ENCODE measurements at places on chromosomes 7 and 10.

DNA sequence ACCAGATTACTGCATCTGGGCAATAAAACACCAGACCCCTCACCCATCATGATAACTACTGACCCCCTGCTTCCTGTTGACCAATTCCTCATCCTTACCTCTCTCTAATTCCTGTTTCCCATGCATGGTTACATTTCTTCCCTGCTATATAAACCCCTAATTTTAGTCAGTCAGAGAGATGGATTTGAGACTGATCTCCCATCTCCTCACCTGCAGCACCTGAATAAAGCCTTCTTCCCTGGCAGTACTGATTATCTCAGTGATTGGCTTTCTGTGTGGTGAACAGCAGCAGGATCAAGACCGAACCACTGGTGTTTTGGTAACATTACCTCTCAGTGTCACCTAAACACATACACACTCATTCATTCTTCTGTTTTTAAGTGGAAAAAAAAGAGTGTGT lies 41.2 kb upstream of the SVIL start:
- no peak for DNase-seq

DNA sequence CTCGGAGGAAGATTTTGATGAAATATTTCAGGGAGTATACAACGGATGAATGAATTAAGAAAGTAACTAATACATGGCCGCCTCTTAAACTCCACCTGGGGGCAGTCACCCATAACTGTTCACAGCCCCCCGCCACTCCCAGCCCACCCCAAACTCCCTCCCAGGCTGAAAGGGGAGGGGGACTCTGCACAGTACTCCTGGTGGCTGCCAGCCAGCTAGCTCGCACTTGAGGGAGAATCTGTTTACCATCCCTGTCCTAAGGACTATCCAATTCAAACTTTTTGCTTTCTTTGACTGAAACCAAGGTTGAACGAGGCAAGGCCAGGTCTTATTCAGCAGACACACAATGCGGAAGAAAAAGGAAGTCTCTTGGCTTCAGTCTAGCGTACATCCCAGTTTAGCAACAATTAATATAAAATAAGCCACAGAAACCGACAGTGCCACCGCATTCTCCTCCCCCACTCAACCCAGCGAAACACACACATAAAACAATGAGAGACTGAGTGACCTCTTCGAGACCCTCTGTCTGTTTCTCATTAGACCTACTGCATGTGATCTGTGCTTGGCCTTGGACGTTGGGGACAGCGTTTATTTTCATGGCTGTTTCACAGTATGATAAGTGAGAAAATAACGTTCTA lies 219.5 kb downstream of the GLI3 start:
- DNase-seq = no peak

DNA sequence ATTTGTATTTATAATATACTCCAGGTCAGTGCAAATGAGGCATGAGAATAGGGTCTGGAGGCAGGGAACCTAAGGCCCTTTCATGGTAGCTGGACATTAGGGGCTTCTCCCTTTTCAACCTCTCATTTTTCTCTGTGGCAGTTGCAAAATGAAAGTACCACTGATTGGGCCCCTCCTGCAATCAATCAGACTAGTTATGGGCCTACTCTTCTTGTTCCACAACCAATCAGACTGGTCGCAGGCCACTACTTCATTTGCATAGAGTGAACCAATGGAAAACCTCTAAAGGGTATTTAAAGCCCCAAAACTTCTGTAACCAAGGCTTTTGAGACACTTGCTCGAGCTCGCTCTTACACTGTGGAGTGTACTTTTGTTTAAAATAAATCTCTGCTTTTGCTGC lies 10.0 kb upstream of the PRPS1L1 start:
- no peak for DNase-seq

GRCh38 chr7:107788216-107788615 lies 14.8 kb downstream of the SLC26A3 start:
- DNase-seq = no peak

DNA sequence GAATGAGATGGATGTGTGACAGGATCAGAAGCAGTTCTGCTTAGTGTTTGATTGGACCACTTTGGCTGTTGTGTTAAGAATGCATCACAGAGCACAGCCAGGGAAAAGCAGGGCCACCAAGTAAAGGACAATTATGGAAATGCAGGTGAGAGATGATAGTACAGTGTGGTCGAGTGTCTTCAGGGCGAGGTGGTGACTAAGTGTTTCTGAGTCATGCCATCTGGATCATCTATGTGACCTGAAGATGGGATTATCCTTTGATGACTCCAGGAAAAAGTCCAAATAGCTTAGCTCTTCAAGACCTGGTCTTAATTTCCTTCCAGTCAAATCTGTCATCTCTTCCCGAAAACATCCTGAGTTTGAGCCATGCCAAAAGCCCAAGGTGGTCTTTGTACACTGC lies 523.2 kb upstream of the IGFBP3 start:
- DNase-seq = no peak

DNA sequence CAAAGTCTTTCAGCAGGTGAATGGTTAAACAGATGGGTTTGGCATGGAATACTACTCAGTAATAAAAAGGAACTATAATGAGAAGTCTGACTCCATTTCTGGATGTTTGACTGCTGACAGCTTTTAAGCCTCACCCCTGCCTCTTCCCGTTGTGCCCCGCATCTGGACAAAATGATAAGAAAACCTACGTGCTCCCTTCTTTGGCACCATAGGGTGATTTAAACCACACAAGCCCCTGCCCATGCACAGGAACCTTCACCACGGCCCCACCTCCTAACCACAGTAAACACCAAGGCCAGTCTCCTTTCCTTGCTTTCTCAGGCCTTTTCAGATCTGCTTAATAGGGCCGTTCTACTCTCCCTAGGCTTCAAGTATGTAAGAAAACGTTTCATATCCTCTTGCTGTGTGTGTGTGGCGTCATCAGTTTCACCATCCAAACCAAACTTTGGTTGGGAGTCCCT lies 47.1 kb upstream of the UBN2 start:
- peak; percentile 6 for DNase-seq

- DNase-seq = peak; percentile 36
These were observed at the start of gene VWDE for GRCh38 chr7:12403287-12404181. Gene VWDE (minus strand): TSS chr7:12403865. CDS start chr7:12403716, 149 bp downstream.

- no peak for DNase-seq
These were observed 337.2 kb downstream of the C7orf25 start for GRCh38 chr7:42574685-42575084.

DNA sequence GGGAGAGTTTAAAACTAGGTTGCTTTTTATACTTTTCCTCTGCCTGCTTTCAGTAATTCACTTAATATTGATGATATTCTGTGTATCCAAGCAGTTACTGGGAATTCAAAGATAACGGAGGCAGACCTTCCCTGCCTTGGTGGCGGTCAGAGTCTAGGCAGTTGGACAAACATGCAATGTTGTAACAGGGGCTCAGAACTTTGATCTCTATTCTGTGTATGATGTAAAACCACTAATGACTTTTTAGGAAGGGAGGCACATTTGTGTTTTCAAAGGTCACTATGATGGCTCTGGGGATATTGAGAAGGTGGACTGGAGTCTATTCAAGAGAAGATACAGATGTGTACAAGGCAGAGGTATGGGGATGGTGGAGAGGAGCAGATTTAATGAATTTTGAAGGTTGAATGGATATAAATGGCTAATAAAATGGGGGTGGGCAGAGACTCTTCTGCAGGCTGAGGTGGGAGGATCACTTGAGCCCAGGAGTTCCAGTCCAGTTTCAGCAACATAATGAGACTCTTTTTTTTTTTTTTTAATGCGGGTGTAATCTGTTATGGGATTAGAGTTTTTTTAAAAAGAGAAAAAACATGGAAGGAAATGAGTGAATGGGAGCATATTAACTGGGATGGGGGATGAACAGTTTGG lies 5.7 kb upstream of the PON2 start:
- DNase-seq = no peak

DNA sequence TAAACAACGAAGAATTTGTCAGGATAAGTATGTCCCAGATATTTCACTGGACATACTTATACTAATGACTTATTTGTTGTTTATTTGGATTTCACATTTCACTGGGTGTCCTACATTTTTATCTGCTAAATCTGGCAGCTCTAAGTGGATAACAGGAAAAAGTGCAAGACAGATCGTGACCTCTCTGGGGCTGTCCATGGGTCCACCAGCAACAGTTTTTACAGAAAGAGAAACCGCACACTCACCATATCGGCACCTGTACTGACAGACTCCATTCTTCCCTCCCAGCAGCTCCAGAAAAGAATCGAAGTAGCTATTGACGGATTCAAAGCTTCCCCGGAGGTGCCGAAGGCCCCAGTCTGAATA lies 393 bp downstream of the PLA2G12B start:
- DNase-seq = no peak

- DNase-seq = peak; percentile 62
These were observed 1.4 kb upstream of the TRIM8 start for GRCh38 chr10:102642736-102643335.

DNA sequence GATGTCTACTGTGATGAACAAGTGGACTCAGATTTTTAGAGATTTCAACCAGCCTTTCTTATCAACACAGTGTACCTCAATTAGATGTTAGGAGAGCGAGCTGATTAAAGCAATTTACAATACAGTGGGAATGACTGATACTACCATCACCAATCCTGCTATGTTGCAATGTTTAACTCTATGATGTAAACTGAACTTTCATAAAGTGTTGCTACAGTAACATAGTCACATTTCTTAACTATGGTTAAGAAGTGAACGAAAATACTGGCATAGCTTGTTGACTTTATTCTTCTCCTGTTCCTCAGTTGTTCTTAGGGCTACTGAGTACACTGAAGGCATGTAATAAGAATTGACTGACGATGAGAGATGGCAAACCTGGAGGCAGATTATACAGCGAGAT lies 139.8 kb downstream of the MYOF start:
- DNase-seq = no peak

GRCh38 chr10:35449944-35450343 lies 113.6 kb downstream of the CCNY start:
- no peak for DNase-seq

DNA sequence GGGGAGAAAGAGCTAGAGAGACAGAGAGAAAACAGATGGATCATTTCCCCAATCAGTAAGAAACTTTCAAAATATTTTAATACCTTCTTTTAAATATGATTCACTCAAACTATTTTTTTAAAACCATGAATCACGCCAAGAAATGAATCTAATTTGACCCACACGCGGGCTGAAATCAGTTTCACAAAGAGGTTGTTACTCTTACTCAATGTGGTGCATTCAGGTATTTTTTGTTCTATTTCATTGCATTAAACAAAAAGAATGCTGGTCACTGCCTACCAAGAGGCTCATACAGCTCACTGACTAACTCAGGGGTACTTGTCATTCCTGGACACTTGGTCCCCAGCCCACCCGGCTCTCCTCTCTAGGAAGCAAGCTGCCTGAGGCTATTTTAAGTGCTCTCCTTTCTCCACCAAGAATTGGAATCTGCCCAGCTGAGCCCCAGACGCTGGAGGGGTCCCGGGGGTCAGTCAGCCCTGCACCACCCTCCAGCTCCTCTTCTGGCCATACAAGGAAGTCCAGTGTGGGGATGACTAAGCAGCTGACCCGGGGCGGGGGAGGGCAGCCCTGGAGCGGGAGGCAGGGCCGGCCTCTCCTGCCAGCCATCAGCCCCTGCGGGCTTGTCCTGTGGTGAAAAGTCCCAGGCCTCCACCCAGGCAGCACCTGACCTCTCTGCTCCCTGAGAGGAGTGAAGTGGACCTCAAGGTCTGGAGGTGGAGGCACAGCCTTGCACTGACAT lies 21.7 kb upstream of the PFKP start:
- DNase-seq = no peak

GRCh38 chr10:84204610-84205009 lies 10.3 kb downstream of the CDHR1 start:
- no peak for DNase-seq

DNA sequence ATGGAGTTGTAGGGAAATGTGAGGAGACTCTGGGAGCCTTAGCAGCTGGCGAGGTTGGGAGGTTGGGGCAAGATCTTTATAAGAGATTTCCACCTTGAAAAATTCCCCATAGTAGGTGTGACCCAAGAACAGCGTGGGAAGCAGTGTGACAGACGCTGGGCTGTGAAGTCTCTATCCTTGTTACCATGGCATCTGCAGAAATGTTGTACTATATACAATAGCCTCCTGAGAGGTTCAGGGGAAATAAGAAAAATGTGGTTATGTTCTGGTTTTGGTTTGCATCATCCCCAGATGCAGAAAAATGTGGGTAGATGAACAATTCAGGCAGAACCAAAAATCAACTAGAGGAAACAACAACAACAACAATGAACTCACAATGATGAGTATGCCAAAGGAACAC lies 498.6 kb downstream of the SH2D4B start:
- DNase-seq = no peak

DNA sequence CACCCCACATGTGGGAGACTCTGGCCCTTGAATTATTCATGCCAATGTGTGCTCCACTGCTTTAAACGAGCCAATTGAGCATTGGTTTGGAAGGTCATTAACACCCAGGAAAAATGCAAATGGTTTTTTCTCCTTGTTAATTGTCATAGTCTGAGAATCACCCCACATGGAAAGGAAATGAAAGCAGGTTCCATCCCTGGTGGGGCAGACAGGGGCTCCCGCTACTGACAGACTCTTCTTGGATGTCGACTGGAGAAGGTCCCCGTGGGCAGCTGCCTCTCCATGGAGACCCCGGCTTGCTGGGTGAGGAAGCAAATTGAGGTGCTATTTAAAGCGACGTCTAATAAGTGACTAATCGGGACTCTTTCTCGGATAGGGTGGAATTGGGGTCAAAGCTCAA lies 32.0 kb upstream of the EN2 start:
- no peak for DNase-seq

DNA sequence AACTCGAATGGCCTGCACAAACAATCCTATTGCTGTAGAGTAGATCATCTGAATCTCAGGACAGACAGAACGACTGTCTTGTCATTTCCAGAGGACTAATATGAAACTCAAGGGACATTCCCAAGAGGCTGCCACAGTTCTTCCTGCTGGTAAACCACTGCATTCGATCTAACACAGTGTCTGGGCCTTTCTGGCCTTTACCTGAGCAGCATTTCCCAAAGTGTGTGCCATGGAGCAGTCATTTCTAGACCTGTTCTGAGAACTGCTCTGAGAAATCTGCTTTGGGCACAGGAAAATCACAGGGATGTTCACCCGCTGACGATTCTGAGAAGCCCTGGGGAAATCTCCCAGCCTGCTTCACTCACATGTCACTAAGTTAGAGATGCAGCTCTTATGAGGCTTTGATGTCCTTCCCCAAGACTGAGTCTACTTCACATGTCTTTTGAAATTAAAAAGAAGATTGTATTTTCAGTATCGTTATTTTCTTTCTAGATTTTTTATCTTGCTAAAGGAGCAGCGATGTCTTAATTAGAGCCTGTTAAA lies 18.4 kb downstream of the GPNMB start:
- no peak for DNase-seq

DNA sequence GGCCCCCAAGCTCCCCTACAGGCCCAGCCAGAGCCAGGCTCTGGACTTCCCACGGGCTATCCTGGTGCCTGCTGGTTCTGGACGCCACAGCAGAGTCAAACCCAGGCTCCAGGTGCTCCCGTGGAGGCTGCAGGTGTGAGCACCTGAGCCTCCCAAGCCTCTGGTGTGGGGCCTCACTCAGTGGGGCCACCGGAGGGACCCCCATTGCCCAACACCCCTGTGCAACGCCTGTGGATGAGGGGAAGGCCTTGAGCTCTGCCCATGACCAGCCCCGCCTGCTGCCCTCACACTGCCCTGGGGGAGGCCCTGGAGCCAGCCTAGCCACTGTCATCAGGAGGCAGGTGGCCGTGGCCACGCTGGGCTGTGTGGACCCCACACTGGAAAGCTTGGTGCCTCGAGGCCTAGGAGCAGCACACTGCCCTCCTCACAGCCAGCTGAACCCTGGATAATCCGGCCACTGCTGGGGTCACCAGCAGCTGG lies 229.3 kb downstream of the MAD1L1 start:
- DNase-seq = no peak

All from CD4-positive, alpha-beta T cell treated with Interleukin-17A for 1 hour (primary cell).